Activated T-helper 2 cell treated with anti-CD3 and anti-CD28 coated beads, Interferon-gamma antibody, Interleukin-2, Interleukin-4, amounts not matched to agents 10 μg/mL and 5 μg/mL and 100 μg/mL, durations not matched to agents 14 hours and 24 hours and 36 hours (primary cell): ENCODE measurements at places on chromosomes 16 and 17. TPM values are rescaled to one million over a fixed set of nuclear protein-coding genes. Genes with fewer than 3 reads are reported as not detected.
A peak's percentile ranks its signal among the peaks of the same experiment; 100 is the strongest.

DNA sequence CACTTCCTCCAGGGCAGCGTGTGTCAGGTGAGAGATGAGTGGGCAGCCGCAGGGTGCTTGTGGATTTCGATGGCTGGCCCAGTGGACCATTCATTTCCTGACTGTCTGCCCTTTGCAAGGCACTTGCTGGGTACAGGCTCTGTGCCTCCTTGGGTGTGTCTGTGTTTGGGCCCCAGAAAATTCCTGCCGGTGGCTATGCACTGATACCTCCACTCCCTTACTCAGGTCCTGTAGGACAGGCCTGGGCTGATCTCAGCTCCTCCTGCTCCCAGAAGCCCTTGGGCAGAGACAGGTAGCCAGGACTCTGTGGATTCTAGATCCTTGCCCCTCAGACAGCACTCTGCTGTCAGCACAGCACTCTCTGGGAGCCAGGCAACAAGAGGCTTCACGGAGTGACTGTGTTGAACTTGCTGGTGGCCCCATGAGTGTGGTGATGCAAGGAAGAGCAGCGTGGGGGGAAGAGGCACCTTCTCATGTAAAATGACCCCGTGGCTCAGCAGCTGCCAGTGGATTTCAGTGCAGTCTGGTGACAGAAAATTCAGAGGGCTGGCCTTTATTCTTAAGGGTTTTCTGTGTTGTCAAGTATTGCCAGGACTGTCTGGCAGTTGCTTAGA lies 29.0 kb downstream of the PGS1 start:
- no peak overlapping the region for H3K4me3 ChIP-seq
- no peak for DNase-seq
- H3K27ac ChIP-seq, result no peak overlapping the region
- peaks cover 46% of the 10 kb centered on the region for H3K36me3 ChIP-seq

GRCh38 chr17:81384929-81385319 lies 10.3 kb upstream of the BAHCC1 start:
- H3K27me3 ChIP-seq, result peaks cover 32% of the 10 kb centered on the region
- H3K4me3 ChIP-seq, result no peak overlapping the region
- H3K4me1 ChIP-seq, result peaks cover 6% of the 10 kb centered on the region

- no peaks in the 10 kb centered on the region for H3K36me3 ChIP-seq
- no peak for DNase-seq
- no peaks in the 10 kb centered on the region for H3K4me1 ChIP-seq
- H3K27ac ChIP-seq, result no peak overlapping the region
- no peak overlapping the region for H3K4me3 ChIP-seq
Observed at GRCh38 chr16:62661435-62661834, 625.2 kb upstream of the CDH8 start.

DNA sequence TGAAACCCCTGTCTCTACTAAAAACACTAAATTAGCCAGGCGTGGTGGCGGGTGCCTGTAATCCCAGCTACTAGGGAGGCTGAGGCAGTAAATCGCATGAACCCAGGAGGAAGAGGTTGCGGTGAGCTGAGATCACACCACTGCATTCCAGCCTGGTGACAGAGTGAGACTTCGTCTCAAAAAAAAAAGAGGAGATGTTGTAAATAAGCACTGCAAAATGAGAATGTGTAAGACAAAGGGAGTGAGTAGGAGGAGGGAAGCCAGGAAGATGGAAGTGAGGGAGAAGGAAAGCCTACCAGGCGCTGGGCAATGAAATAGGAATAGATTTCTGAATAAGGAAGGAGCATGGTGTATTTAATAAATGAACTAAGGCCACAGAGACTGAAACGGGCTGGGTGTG lies 8.7 kb upstream of the PRPF8 start:
- no peak for DNase-seq
- H3K36me3 ChIP-seq, result no peaks in the 10 kb centered on the region
- no peak overlapping the region for H3K4me3 ChIP-seq

DNA sequence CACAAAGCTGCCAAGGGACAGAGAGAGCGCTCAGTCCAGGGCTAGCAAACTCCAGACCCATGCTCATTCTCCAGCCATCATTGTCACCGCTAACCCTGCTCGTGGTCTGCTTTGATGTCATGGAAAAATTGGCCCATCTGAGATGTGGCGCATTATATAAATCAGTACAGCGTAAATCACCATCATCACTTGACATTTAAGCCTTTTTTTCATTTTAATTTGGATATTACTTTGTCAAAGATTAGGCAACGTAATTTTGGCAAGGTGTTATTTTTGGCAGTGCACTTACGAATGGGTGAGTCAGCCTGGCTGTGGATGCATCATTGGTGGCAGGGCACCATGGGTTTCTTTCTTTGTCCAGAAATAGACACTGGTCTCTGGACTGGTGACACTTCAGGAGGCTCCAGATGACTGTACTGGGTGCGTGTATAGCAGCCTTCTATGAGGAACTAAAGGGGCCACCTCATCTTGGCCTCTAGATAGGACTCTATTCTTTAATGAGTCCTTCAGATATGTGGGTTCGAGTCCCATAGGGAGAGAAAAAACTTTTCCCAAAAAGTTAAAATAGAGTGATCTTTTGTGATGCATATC lies 166.3 kb downstream of the MSI2 start:
- no peak overlapping the region for H3K4me3 ChIP-seq
- H3K27ac ChIP-seq, result peak overlapping the region; percentile 38
- H3K27me3 ChIP-seq, result no peaks in the 10 kb centered on the region
- peaks cover 41% of the 10 kb centered on the region for H3K4me1 ChIP-seq
- H3K36me3 ChIP-seq, result peaks cover 19% of the 10 kb centered on the region

DNA sequence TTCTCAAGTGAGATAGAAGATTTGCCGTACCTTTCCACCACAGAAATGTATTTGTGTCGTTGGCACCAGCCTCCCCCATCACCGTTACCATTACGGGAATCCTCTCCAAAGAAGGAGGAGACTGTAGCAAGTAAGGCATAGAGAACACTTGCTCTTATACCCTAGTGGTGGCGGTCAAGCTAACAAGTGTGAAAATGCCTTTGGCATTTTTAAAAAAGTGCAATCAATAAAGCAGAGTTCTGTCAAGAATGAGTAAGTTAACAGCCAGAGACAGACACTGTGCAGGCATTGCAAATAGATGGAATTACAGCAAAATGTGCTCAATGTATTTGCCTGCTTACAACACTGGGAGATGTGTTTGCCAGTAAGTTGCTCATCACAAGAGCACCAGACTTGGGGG lies 7.7 kb downstream of the MSL1 start:
- peaks cover 79% of the 10 kb centered on the region for H3K36me3 ChIP-seq
- peaks cover 18% of the 10 kb centered on the region for H3K4me1 ChIP-seq
- H3K27ac ChIP-seq, result no peak overlapping the region
- H3K4me3 ChIP-seq, result no peak overlapping the region
- no peak for DNase-seq
- H3K27me3 ChIP-seq, result no peaks in the 10 kb centered on the region

GAST gene
- total RNA-seq, result not detected in 2 replicates

- H3K4me1 ChIP-seq, result peaks cover 9% of the 10 kb centered on the region
- H3K27ac ChIP-seq, result no peak overlapping the region
- DNase-seq, result no peak
- H3K4me3 ChIP-seq, result peak overlapping the region; percentile 13
- no peaks in the 10 kb centered on the region for H3K36me3 ChIP-seq
- peaks cover 79% of the 10 kb centered on the region for H3K27me3 ChIP-seq
Observed at GRCh38 chr17:48995974-48996721, 1.0 kb upstream of the IGF2BP1 start.

TBC1D3E gene
- total RNA-seq, result not detected in 2 replicates

DNA sequence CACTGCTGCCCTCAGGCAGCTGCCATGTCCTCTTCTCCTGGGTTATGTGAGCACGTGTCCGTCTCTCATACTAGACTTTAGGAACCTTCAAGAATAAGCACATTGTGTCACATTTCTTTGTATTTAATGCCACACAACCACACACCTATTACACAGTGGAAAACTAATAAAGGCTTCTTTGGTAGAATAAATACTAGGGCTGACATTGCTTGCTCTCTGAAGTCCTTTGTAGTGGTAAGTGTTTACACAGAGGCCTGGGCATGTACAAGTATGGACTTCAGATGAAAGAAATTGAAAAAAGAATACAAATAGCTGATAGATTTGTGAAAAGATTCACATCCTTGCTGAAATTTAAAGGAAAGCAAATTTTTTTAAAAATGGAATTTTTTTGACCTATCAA lies 188.1 kb upstream of the CCL2 start:
- H3K27ac ChIP-seq, result no peak overlapping the region
- H3K4me1 ChIP-seq, result no peaks in the 10 kb centered on the region
- no peak overlapping the region for H3K4me3 ChIP-seq
- H3K36me3 ChIP-seq, result no peaks in the 10 kb centered on the region

OMG gene
- 0.11 and 0.16 TPM in 2 replicates for total RNA-seq

GRCh38 chr17:62064791-62065563 lies at the start of gene MED13:
MED13 (minus strand) TSS chr17:62065278; CDS start chr17:62065205, 73 bp downstream.
- peaks cover 32% of the 10 kb centered on the region for H3K4me1 ChIP-seq
- H3K27ac ChIP-seq, result peak within 1 kb of the TSS; percentile 99
- peaks cover 38% of the 10 kb centered on the region for H3K36me3 ChIP-seq
- DNase-seq, result peak; percentile 63
- peaks cover 2% of the 10 kb centered on the region for H3K27me3 ChIP-seq
- H3K4me3 ChIP-seq, result peak within 1 kb of the TSS; percentile 95

GRCh38 chr16:22222006-22222405 lies 15.9 kb downstream of the EEF2K start:
- H3K4me3 ChIP-seq, result no peak overlapping the region
- H3K27ac ChIP-seq, result no peak overlapping the region
- DNase-seq, result no peak
- peaks cover 18% of the 10 kb centered on the region for H3K4me1 ChIP-seq
- peaks cover 42% of the 10 kb centered on the region for H3K36me3 ChIP-seq

GRCh38 chr17:27518545-27519521 lies 62.6 kb downstream of the KSR1 start:
- H3K36me3 ChIP-seq, result no peaks in the 10 kb centered on the region
- H3K27ac ChIP-seq, result no peak overlapping the region
- no peaks in the 10 kb centered on the region for H3K27me3 ChIP-seq
- no peak overlapping the region for H3K4me3 ChIP-seq
- H3K4me1 ChIP-seq, result peaks cover 33% of the 10 kb centered on the region
- no peak for DNase-seq

CHD9 gene
- 25.0 and 27.1 TPM in 2 replicates for total RNA-seq

DNA sequence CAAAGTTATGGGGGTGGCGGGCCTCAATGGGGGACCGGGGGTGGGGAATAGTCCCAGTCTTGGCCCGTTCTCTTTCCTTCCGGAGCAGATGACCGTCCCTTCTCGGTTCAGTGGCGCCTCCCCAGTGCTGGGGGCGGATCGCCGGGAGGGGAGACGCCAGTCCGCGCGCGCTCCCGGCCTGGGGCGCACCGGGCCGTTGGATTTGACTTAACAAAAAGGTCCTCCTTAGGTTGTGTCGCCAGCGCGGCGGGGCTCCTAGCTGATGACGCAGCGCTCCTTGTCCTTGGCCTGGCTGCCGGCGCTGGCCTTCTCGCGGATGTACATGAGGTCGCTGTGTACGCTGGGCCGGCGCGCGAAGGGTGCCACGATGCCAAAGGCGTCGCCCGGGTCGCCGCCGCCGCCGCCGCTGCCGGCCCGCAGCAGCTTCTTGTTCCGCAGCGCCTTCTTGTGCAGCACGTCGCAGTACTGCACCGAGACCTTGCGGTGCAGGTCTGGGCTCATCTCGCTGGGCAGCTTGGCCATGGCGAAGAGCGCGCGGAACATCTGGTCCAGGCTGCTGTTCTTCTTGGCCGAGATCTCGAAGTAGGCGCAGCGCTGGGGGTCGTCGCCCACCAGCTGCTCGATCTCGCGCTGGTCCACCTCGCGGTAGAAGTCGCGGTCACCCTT lies 1.2 kb downstream of the RASD1 start:
- peak overlapping the region; percentile 25 for H3K27ac ChIP-seq
- H3K36me3 ChIP-seq, result peaks cover 28% of the 10 kb centered on the region
- H3K4me3 ChIP-seq, result peak overlapping the region; percentile 79
- H3K4me1 ChIP-seq, result peaks cover 8% of the 10 kb centered on the region
- DNase-seq, result no peak

DNA sequence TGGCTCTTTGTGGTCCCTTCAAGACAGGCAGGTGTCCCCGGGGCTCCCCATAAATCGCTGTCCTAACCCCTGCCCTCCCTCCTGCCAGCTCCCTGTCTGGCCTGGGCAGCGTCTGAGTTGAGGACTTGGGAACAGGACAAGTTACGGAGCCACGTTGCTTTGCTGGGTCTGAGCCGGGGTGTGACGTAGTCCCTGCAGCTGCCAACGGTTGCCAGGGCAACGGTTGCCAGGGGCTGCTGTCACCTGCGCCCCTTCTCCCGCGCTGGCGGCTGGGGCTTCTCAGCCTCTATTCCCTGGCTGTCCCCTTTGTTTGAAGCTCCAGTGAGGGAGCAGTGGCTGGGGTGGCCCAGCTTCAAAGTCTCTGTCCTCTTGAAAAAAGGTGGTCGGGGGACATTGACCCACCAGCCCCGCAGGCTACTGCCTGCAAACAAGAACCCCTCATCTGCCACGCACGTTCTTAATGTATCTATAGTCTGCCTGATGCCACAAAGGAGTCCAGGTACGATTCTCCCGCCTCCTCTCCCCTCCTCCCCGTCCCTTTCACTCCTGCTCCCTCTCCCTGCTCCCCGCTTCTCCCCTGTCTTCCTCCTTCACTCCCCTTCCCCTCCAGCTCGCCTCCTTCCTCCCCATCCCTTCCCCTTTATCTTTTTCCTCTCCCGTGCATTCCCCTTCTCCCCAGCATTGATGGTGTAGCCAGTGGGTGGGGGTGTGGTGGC lies 10.9 kb downstream of the ADGRG1 start:
- no peak overlapping the region for H3K4me3 ChIP-seq
- H3K36me3 ChIP-seq, result no peaks in the 10 kb centered on the region
- no peak overlapping the region for H3K27ac ChIP-seq
- no peak for DNase-seq
- peaks cover 30% of the 10 kb centered on the region for H3K27me3 ChIP-seq

ABCC11 gene
- total RNA-seq, result 0.05 and 0.09 TPM in 2 replicates

- peak overlapping the region; percentile 82 for H3K4me3 ChIP-seq
- peak; percentile 71 for DNase-seq
- H3K27ac ChIP-seq, result no peak overlapping the region
- peaks cover 18% of the 10 kb centered on the region for H3K4me1 ChIP-seq
- no peaks in the 10 kb centered on the region for H3K36me3 ChIP-seq
Observed at GRCh38 chr17:48012151-48012520, 25.5 kb downstream of the COPZ2 start.

FBXW10 gene
- total RNA-seq, result not detected in 2 replicates

CA4 gene
- total RNA-seq, result not detected in 2 replicates

DNA sequence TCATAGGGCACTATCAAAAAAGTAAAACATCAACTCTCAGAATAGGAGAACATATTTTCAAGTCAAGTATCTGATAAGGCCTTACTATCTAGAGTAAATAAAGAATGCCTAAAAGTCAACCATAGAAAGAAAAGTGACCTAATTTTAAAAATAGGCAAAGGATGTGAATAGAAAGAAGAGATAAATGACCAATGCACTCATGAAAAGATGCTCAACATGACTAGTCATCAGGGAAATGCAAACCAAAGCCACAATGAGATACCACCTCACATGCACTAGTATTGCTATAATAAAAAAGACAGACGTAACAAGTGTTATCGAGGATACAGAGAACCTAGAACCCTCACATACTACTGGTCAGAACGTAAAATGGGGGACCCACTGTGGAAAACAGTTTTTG lies 90.8 kb downstream of the DYNLRB2 start:
- no peak overlapping the region for H3K4me3 ChIP-seq
- no peak for DNase-seq
- no peaks in the 10 kb centered on the region for H3K4me1 ChIP-seq
- no peaks in the 10 kb centered on the region for H3K27me3 ChIP-seq
